Large intestine (tissue), 12 donors: ENCODE measurements at places on chromosomes 5 and 9.
A peak's percentile ranks its signal among the peaks of the same experiment; 100 is the strongest.

GRCh38 chr9:1837453-1838084 is 177.6 kb upstream of the SMARCA2 start:
- no peak for DNase-seq

DNA sequence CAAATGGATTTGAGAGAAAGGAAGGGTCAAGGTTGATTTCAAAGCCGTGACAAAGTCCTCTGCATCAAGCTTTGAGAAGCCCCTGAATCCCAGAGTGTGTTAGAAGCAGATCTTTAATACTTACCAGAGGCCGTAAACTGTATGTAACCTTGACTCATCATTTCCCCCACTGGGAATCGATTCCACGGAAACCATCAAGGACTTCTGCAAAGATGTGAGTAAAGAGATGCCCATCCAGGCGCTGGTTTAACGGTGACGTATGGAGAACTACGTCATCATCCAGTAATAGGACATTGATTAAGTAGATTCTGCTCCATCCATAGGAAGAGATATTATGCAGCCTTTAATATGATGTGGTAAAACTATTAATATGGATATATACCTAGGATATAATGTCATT is 1.6 kb downstream of the RNF183 start:
- DNase-seq, result no peak

GRCh38 chr9:77864211-77864889 is 167.3 kb downstream of the GNAQ start:
- no peak for DNase-seq

- DNase-seq, result no peak
These were observed 83.2 kb upstream of the PAPPA start for GRCh38 chr9:116070256-116070914.

- no peak for DNase-seq
These were observed 72.1 kb downstream of the COL27A1 start for GRCh38 chr9:114227288-114228015.

DNA sequence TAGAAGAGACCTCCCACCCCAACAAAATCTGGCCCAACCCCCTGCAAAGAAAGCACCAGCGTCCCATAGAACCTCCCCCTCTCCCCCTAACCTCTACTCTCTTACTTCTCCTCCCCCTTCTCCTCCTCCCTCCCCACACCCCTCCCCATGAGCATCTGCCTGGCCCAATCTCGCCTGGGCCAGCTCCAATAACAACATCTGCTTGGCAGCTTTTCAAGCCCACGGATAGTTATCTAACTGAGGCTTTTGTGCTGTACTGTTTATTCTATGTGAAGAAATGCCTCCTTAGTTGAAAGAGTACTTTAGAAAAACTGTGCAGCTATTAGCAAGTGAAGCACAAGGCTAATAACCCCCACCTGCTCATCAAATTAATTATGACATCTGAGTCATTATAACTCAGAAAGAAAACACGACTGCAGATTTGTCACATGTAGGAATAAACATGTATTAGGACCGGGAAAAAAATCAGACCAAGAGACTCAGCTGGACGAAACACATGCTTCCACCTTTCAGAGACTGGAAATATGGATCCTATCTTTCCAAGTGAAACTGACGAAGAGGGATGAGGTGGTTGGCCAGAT is 42.8 kb downstream of the NFIB start:
- DNase-seq, result peak; percentile 61

DNA sequence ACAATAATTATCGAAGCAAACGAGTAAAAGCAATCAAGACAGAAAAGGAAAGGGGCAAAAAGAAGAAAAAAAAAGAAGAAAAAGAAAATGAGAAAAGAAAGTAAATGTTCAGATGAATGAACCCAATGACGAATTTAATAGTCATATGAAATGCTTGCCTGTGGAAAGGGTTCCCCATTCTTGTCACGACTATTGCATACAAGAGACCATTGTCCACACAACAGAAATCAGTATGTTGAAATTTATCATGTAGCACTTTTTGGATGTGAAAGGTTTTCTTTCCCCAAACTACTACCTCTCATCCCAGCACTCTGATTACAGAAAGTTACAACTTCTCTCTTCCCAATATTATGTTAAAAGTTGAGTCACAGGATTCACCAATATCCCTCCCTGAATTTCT is 162.4 kb downstream of the ZDHHC21 start:
- no peak for DNase-seq

DNA sequence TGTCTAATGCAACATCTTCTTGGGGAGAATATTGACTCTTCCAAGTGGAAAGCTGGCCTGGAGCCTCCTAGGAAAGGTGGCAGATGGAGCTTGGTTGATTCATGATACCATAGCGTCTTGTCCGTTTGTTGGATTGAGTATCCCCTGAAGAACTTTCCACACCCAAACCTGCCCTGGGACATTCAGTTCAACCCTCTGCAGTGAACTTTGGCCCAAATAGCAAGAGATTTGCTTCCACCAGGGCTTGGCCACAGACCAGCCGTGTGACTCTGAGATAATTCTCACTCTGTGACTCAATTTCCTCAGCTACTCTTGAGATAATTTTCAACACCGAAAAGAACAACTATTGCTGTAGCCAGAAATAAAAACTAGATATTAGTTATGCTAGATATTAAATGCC is 108.0 kb upstream of the RAD23B start:
- peak; percentile 45 for DNase-seq

DNA sequence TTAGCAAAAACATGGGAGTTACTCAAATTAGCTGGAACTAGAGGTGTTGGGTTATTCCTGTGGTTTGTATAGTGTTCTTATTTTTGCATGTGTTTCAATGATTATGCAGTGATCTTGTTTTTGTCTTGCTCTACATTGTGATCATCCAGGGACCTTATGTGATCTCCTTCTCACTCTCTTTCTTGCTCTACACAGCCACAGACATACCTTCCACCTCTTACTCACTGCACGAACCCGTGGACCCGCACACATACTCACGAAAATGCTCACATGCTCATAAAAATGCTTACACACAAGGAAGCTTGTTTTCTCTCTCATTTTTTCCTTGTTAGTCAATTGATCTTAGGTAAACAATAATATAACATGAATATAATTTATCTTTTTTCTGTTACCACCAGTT is 187.1 kb downstream of the KDM4C start:
- no peak for DNase-seq

DNA sequence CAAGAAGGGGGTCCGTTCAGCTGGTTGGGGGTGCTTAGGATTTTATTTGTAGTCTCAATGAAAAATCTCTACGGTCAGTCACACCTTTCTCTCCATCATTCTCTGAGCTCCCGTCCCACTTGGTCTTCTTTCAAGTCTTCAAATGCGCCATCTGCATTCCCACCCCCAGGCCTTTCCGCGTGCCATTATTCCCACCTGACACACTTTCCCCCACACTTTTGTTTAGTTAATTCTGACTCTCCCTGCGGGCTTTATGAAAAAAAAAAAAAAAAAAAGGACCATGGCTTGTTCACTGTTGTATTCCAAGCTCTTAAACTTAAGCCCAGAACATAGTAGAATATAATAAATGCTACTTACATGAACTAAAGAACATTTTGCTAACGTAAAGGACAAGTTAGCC is 11.7 kb upstream of the OR5C1 start:
- no peak for DNase-seq

- no peak for DNase-seq
These were observed 13.7 kb upstream of the NR4A3 start for GRCh38 chr9:99807956-99808355.

- peak; percentile 69 for DNase-seq
These were observed 1.0 kb upstream of the TPM2 start for GRCh38 chr9:35690614-35691333.

DNA sequence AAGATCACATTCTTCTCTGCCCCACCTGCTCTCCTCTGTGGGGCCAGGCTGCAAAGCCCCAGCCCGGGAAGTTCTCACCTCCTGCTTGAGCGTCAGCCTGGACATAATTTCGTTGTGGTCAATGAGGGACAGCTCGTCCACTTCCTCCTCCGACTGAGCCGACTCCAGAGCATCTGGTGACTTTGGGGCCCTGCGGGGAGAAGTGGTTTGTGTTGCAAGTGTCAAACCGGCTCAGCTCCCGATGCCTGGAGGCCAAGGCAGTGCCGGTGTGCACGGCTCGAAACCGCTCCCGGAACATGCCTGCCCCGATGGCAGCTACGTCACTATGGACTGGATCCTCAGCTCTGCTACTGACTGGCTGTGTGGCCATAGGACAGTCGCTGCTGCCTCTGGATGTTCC is 52.8 kb downstream of the PRRT1B start:
- DNase-seq, result peak; percentile 16

- DNase-seq, result no peak
These were observed 341.0 kb downstream of the EBF1 start for GRCh38 chr5:158758675-158759074.

DNA sequence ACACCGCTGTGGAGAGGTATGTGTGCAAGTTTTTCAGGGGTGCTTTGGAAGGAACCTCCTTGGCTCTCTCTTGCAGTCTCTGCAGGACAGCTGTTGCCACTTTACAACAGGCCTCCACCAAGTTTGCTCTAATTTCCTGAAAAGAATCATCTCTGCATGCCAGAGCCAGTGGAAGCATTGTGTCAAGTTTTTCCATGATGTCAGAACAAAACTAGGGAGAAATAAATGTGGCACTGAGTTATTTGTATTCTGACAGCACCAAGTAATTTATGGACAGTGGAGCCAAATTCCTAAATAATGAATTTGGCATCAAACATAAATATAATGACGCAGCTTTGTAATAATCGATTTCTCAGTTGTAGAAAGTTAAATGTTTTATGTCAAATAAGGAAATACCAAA is 146.9 kb downstream of the KIAA0825 start:
- DNase-seq, result no peak

DNA sequence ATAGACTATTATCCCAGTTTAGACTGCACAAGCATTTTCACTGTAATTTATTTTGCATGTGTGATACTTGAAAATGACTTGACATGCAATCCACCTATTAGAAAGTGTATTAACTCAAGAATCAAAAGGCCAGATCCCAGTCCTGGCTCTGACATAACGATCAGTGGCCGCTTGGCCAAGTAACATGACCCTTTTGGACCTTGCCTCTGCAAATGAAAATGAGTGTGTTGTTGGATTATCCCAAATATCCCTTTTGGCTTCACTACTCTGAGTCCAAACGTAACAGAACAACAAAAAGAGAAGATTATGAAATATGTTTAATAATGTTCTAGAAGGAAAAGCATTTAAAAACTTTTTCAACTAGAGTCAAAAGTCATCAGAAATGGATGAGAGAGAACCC is 19.0 kb downstream of the DMGDH start:
- no peak for DNase-seq

- DNase-seq, result no peak
These were observed 34.3 kb upstream of the FCN1 start for GRCh38 chr9:134951994-134952393.

GRCh38 chr5:87027570-87027969 is 240.1 kb upstream of the RASA1 start:
- DNase-seq, result no peak

DNA sequence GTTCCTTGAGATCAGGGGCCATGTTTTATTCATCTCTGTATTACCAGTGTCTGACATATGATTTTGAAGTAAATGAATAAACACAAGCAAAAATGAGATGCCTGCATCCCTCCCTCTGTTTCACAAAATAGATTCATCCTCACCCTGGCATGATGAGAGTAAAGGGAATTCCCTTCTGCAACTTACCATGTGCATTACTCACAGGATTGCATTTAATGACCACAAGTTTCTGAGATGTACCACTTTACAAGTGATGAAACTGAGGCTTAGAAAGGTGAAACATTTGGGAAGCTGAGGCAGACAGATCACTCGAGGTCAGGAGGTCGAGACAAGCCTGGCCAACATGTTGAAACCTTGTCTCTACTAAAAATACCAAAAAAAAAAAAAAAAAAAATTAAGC is 74.2 kb upstream of the TNFSF8 start:
- DNase-seq, result no peak

GRCh38 chr5:114678778-114679177 is 316.9 kb downstream of the KCNN2 start:
- DNase-seq, result no peak

DNA sequence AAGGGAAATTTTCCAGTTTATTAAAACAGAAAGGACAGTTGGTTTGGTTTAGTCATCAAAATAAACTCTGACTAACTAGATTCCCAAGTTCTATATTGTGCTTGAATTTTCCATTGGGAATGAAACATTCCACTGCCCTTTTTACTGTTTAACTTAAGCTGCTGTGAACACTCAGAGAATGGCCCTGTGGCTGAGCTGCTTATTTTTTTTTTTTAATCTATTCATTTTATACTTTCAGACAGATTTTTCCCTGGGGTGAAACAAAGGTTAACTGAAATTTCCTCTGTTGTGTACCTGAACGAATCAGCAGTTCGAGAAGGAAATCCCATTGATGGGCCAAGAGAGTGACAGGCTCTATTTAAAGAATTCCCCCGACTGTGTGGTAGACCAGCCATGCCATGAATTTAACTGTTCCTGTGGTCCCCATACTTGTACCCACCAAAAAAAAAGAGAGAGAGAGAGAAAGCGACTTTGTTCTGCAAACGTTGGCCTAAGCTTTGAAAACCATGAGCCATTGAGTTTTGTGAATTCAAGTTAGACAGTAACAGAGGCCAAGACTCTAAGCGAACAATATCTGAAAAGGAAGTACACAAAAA is 138.7 kb upstream of the GRHPR start:
- no peak for DNase-seq

GRCh38 chr9:134863941-134864820 is 16.4 kb upstream of the FCN2 start:
- DNase-seq, result no peak

DNA sequence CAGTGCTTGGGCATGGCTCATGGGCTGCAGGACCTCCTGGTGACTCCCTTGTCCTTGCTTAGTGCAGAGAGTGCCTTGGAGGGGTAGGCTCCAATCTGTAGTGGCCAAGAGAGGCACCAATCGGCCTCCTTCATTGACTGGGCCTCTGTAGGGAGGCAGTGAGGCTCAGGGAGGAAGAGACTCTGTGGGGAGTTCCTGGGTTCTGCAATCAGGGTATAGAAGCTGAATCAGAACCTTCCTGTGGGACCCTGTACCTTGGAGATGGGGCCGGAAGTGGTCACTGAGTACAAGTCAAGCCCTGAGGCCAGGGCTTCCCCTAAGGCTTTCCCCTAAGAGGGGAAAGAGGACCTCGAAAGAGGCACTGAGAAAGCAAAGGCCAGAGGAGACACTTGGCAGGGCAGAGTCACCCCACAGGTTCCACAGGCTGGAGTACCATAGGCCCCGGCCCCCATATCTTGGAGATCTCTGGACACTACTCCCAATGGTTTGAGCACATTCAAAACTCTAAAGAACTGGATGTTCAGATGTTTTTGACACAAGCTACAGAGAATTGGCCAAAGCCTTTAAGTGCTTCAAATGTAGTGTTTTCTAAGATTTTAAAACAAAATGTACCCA is 190.5 kb downstream of the HSPA4 start:
- no peak for DNase-seq

DNA sequence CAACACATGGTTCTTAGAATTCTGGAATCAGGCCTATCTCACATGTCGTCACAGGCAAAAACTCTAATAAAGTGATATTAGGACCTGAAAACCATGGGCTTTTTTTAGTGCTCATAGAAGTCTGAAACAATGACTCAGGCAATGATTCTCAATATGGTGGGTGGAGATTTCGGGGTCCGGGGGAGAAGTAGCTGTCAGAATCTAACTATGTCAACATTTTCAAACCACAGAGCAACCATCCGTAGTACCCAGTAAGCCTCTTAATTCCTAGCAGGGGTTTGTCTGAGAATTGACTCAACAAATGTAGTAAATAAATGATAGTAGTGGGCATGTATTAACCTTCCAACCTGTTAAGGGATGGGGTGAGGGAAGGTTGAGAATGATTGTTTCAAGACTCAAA is 2.6 kb downstream of the AMACR start:
- no peak for DNase-seq
